Glutamatergic neuron (in vitro differentiated cells): ENCODE measurements at places on chromosomes 1 and 21.

DNA sequence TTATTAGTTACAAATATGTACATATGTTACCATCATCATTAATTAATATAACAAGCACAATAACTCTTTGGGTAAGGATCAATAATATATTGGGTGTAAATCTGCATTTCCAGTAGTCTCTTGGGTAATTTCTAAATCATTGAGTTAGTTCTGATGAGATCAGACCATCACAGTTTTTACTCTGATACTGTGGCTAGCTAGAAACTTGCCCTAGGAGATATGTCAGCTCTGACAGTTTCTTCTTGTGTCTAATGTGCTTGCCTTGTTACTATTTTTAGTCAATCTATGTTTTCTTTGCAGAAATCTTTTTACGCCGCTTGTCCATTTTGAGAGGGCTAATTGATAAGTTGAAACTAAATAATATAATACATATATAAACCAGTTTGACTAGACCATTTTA is 285.6 kb upstream of the ST6GALNAC5 start:
- DNase-seq, result no peak

GRCh38 chr1:68142036-68142435 is 90.3 kb downstream of the WLS start:
- DNase-seq, result no peak

GRCh38 chr21:34962586-34963222 is 86.4 kb downstream of the RUNX1 start:
- no peak for DNase-seq

DNA sequence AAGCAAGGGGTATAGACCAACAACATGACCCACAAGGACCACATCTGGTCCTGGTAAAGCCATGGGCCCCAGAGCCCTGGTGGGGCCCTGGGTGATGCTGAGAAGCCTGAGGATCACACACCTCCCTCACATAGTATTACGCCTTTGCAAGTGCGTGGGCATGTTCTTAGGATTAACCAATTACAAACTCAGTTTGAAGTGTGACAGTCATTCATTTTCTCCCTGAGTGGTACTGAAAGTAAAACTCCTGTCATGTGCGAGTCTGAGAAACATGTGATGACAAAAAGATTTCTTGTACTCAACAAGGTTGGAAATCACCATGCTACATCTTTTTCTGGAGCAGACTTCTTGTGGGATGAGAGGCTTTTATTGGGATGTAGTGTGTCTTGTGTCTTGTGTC is 315.3 kb upstream of the DUSP10 start:
- no peak for DNase-seq

GRCh38 chr1:29601021-29601420 is 364.7 kb downstream of the PTPRU start:
- no peak for DNase-seq

- DNase-seq, result no peak
These were observed 164.4 kb downstream of the LIPI start for GRCh38 chr21:14046401-14046800.

DNA sequence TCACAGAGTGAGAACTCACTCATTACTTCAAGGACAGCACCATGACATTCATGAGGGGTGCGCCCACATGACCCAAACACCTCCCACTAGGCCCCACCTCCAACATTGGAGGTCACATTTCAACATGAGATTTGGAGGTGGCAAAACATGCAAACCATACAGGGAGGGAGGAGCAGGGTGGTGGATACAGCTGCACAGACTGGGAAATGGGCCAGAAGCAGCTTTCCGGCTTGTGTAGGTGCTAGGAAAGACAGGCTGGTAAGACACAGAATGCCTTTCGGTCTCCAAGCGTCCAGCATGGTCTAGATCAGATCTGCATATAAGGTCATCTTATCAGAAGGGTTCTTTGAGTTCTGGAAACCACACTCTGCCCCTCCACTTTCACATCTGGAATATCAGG is 35.1 kb upstream of the TINAGL1 start:
- DNase-seq, result no peak

DNA sequence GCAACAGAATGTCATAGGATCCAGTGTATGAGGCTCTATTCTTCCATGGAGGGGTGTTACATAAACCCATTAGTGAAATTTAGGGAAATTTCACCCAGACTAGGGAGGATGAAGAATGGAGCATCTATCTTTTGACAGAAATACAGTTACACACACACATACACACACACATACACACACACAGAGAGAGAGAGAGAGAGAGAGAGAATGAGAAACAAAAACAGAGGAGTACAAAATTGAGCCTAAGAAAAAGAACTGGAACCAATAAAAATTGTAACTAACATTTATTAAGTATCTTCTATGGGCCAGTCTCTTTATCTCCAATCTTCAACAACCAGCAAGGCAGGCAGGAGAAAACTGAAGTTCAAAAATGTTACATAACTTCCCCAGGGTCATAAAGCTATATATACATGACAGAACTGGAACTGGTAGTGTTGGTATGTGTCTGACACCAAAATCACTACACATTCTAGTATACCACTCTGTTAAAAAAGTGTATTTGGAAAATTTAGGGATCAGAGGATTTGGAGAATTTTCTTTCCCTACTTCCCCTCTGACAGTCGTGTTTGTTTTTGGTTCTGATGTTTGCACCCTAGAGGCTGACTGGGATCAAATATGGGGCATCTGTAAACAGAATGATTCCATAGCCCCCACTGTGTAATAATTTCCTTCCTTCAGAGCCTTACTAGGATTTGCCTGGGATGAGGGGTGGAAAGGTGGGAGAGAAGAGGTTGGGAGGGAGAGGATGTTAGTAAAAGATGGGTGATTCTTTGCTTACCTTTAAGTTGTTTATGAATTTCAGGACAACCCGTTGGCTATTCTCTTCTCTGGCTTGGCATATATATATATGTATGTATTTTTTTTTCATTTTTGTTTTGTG is 1.0 kb upstream of the ZFYVE9 start:
- DNase-seq, result no peak

- DNase-seq, result no peak
These were observed 27.7 kb upstream of the DYRK1A start for GRCh38 chr21:37338671-37339551.

GRCh38 chr1:210260096-210260495 is 27.5 kb downstream of the SERTAD4 start:
- no peak for DNase-seq

DNA sequence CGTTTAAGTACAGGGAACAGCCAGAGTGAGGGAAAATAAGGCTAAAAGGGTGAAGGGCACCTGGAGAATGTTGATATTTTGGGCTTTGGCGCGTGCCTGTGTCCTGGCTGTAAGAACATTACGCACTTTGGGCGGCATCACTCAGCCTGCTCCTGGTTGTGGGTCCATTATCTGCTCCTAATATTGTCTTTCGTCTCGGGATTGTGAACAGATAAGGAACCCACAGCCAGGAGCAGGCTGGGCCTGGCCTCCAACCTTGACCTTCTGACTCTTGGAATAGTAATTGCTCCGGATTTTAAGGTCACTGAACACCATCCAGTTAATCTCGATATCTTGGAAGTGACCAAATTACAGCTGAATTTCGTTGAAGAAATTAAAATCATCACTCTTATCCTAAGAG is 61.9 kb downstream of the TCP10L start:
- DNase-seq, result no peak

- no peak for DNase-seq
These were observed 132.6 kb downstream of the NTPCR start for GRCh38 chr1:233082778-233083550.

GRCh38 chr1:58013237-58013636 is 533.3 kb downstream of the OMA1 start:
- DNase-seq, result peak; percentile 20

- no peak for DNase-seq
These were observed 104.9 kb downstream of the DUSP10 start for GRCh38 chr1:221636967-221637366.

- DNase-seq, result no peak
These were observed 96.1 kb downstream of the TRABD2B start for GRCh38 chr1:47901001-47901575.

DNA sequence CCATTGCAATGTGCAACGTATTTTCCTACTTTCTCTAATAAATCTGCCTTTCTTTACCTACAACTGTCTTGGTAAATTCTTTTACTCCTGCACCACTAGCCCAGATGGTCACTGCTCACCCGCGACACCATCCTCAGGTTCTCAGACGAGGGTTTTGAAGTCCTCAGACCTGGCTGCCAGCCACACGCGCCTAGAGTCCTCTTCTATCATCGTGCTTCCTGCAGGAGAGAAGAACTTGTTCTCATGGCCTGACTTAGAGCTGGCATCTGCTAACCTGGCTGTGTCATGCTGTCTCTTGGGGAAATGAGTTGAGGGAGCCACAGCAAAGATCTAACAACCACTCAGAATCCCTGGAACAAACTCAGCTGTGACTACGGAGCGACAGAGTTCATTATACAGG is 30.3 kb upstream of the PGBD5 start:
- DNase-seq, result no peak

DNA sequence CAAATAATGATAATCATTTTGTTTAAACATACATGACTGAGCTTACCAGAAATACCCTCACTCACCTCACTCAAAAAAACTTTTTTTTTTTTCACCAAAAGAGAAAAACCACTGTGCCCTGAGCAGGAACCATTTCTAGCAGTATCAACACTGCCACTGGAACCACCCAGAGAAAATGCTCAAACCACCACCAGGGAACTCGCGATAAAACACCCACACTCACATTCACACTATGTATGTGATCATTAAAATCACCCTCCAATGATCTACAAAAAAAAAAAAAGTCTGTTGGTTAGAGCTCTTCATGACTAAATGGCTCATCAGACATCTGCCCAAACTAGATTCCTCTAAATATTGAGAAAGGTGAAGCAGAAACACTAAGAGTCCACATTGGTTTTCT is 11.5 kb downstream of the TIAM1 start:
- DNase-seq, result no peak

DNA sequence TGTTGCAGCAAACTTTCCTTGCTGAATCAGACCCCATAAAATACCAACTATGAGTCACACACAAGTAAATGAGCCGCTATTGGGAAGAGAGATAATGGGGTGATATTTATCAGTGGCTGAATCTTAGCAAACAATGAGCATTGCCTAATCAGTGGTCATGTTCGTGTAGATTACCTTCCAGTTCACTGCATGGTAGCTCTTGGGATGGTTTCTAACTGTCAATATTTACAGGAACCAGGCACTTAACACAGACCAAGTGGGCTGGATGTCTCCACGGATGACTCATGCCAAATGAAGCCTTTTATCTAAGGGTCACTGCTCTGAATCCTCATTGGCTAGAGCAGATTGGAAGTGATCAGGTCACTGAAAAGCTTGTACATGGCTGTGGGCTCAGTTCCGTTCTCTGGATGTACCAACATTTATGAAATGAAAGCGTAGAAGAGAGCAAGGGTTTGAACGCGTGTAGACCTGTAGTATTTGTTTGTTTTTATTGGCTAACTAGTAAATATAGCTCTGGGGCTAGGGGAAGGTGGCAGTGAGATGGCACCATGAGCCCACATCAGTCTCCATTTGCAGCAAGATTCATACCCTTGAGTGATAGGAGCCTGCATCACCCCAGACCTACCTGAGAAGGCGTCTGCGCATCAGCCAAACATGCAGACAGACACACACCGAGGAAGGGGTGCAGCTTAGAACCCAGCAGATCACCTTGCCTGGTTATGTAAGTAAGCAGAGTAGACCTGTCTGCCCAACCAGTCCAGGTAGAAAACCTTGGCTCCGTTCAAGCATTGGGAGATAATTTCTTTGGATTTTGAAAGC is 153.3 kb downstream of the TOMM20 start:
- DNase-seq, result no peak

DNA sequence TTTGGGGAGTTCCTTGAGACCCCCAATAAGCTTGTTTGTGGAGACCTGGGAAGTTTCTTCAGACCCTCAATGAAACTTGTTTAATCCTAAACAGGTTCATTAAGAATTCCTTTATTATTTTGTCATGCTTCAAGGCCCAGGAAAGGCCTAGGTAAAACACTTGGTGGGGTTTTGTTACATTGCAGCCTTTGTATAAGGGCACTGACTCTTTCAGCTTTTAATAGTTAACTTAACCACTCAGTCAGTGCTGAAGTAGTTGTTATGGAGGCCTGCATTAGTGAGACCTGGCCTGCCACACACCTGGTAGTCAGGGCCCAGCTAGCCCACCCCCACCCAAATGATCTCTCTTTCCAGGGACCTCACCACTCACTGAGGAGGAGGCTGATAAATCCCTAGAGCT is 103.7 kb downstream of the FCRL5 start:
- no peak for DNase-seq

- DNase-seq, result no peak
These were observed 8.9 kb downstream of the RCAN1 start for GRCh38 chr21:34606051-34606450.

GRCh38 chr1:235079443-235080296 is 49.0 kb downstream of the TOMM20 start:
- no peak for DNase-seq

DNA sequence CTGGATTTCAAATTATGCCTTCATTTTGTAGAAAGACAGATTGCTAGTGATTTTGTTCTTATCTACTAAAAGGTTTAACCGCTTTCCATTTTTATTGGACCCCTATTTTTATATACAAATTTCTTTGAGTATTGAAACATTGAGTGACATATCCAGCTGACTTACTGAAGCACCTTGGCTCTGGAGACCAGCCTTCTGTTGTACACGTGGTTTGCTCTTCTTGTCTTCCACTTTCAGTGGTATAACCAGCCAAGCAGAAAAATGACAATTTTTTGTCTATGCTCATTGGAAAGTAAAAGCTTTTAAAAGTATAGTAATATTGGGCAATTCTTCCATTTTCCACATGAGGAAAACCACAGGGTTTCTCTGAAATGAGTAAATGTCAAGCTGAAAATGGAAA is 4.4 kb downstream of the F13B start:
- DNase-seq, result no peak

- DNase-seq, result no peak
These were observed 71.9 kb downstream of the ST3GAL3 start for GRCh38 chr1:43779266-43779665.

GRCh38 chr21:18840239-18840638 is 436.7 kb upstream of the TMPRSS15 start:
- DNase-seq, result no peak

GRCh38 chr1:194394676-194395075 is 1208.3 kb upstream of the B3GALT2 start:
- DNase-seq, result no peak

DNA sequence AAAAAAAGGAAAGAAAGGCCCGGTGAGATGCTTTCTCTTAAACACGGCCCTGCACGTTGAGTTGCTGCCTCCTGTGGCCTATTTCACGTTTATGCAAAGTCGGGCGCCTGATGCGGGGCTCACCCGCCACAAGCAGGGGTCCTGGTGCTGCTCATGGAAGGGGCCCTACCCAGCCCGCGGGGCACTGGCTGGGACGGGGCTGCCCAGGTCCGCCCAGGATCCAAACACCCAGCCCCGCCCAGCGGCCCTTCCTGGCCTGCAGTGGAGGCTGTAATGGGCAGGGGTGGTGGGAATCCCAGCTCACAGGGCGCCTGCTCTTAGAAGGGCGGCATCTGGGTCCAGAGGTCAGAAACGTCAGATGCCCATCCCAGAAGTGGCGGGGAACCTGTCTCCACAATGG is 1.6 kb downstream of the COL6A2 start:
- DNase-seq, result peak; percentile 26

DNA sequence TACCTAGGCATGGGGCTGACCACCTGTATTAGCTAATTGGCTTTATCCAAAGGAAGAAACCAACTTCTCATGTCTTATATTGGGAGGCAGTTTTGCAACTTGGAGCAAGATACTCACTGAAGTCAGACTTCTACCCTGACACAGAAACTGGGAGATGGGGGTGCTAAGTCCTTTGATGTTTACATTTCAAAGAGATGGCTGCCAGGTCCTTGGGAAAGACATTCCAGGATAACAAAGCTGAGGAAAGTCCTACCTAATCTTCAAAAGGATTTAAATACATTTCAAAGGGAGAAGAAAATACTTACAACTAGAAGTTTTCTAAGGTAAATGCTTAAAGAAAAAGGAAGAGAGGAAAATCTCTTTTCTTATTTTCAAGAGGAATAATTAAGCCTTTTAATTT is 62.1 kb downstream of the FH start:
- DNase-seq, result no peak
